ENCODE measurements at places on chromosomes 7 and 10.
A peak's percentile ranks its signal among the peaks of the same experiment; 100 is the strongest.

DNA sequence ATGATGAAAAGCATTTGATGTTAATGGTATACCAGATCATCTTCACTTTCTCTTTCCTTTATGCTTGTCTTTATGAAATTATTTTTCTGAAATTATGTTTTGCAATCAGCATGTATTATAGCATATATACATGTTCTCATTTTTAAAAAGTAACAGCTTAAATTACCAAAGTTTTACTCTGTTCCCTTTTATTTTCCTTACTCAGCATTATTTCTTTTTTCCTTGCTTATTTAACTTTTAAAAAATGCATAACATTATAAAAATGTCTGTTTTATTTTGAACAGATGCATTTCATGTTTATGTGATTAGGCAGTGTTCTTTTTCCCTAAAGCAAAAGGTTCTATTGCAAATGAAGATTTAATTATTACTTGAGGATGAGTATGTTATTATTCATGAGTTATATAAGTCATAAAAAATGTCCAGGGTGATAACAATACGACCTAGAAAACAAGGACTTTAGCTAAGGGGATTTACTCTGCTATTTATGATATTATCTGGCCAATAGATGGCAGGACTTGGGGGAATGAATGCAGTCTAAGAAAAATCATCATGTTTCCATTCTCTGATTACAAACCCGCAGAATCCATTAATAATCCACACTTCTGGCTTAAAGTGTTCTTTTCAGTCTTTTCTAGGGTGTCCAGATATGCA is 38.5 kb downstream of the CABCOCO1 start:
- no peak for DNase-seq

DNA sequence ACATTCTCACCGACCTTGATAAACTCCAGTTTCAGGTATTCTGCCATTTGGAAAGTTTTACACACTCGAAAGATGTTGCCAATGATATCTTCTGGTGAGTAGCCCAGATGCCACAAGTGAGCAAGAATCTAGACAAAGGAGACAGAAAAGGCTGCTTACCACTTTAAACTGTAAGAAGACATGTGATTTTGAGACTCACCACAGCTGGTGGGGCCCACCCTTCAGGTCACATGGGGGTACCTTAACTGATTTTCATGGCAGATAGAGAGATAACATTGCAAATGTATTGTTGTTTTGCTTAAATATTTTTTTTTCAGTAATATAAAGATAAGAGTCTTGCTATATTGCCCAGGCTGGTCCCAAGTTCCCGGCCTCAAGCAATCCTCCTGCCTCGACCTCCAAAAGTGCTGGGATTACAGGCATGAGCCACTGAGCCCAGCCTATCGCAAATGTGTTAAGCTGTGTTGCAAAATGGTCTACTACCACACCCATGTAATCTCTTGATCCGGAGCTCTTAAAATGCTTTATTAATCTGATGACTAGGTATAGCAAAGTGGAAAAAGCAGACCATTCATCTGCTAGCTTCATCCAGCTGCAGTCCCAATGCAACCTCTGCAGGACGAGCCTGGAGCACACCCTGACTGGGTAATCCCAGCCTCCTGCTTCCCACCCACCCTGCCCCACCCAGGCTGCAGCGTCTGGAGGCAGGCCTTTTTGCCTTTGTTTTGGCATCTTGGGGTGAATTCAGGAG is 18.5 kb downstream of the RFC2 start:
- DNase-seq, result no peak

DNA sequence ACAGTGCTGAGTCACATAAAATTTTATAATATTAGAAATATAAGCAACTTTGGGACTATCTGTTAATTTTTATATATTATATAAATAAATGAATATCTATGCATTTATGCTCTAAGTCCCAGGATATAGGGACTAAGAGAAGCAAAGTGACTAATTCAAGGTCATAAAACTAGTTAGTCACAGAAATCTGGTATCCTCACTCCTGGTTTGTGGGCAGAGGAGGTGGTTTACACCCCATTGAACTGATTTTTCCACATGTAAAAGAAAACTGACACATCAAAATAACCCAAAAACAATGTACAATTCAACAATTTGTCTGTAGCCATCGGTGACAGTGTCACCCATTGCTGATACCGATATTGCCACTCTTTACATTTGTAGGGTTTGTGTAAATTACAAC is 3.0 kb downstream of the PCLO start:
- DNase-seq, result peak; percentile 11

- DNase-seq, result peak; percentile 87
These were observed 39.1 kb downstream of the GOLGA7B start for GRCh38 chr10:97888641-97889262.

DNA sequence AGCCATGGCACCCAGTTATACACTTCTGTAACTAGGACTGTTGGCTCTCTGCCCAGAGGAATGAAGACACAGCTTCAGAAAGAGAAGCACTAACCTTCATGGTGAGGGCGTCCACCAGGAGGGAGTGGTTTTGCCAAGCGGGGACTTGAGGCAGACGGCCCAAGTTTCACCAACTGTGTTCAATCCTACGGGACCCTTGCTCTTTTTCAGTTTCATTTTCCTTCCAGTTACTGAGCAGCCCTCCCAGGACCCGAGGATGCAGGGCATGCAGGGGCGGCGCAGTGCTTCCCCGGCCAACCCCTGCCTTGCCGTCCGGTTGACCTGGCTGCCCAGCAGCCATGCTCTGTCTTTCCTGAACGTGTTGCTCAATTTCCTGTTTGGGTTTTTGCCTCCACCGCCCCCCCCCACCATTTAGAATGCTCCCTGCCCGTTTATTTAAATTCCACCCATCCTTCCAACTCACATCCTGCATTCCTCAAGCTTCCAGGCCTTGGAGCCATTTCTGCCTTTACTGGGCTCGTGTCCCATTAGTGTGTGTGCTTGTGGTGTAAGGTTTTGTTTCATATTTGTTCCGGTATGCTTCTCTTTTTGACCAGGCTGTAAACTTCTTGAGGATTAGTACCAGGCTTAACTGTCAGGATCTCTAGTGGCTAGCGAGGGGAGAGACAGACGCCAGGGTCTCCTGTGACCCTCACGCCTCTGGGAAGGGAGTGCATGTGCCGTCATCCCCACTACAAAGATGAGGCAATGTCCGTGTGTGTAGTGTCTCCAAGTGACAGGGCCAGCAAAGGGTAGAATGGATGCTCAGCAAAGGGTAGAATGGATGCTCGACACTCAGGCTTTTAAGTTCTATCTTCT is 31.6 kb downstream of the IL15RA start:
- peak; percentile 82 for DNase-seq

- DNase-seq, result no peak
These were observed 48.9 kb downstream of the MKI67 start for GRCh38 chr10:128077155-128077875.

GRCh38 chr7:149861728-149862045 is 12.1 kb upstream of the ATP6V0E2 start:
- no peak for DNase-seq

DNA sequence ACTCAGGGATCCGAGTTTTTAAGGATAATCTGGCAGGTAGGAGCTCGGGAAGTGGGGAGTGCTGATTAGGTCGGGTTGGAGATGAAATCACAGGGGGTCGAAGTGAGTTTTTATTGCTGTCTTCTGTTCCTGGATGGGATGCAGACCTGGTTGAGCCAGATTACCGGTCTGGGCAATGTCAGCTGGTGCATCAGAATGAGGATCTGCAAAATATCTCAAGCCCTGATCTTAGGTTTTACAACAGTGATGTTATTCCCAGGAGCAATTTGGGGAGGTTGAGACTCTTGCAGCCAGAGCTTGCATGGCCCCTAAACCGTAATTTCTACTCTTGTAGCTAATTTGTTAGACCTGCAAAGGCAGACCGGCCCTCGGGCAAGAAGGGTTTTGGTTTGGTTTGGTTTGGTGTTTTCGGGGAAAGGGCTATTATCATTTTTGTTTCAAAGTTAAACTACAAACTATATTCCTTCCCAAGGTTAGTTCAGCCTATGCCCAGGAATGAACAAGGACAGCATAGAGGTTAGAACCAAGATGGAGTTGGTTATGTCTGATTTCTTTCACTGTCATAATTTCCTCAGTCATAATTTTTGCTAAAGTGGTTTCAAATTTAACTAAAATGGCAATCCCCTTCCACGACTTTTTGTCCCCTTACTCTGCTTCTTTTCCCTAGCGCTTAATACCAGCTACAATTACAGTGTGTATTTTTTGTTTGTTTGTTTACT is 20.6 kb upstream of the PIK3CG start:
- DNase-seq, result no peak

DNA sequence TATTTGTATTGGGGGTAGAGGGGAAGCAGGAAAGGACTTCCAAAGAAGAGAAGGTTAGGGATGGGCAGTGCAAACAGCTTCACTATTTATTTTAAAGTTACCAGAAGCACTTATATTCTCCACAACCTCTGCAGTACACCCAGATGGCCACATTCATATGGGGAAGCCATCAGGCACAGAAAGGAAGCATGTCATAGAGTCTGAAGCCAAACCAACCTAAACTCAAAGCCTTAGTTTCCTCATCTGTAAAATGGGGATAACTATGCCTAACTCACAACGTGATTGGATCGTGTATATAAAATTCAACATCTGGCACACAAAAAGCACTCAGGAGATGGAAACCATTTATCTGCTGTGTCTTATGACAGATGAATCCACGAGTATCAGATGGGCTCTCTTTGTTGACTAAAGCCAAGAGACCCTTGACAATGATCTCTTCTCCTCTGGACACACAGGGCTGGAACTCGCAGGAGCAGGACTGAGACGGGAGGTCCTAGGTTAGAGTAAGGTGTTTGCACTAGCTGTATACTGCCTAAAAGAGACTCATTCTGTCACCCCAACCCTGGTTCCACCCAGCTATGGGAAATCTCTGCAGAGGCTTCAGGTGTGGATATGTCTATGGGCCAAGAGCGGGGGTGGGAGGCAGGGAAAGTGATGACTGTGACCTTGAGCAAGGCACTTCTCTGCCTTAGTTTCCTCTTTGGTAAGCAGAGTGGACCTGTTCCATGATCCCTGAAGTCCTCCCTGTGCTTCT is 1.8 kb downstream of the KIAA1549 start:
- DNase-seq, result peak; percentile 48

DNA sequence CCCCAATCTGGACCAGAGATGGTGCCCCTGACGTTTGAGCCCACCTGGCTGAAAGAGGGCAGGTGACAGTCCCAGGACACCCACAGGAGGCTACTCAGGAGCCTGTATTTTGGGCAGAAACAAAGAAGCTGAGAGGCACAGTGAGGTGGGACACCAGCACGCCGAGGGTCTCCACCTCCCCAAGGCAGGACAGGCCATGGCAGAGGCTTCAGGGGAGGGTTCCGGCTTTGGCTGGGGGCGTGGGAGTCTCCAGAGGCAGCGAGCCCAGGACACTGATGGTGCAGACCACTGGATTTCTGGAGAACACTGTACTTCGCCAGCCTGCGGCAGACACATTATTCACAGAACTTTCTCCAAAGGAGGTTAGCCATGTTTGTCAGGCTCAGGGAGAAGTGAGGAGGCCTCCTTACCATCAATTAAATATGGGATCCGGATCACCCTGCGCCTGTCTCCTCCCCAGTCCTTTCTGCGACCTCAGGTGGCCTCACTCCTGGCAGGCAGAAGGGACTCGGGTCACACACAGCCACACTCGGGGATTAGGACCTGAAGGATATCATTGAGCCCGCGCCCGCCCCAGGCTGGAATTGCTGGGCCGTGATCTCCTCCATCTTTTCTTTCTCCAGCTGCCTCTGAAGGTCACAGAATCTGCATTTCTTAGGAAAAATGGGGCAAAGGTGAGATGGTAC is 98.3 kb downstream of the MKI67 start:
- DNase-seq, result no peak

- DNase-seq, result no peak
These were observed 302.3 kb upstream of the AUTS2 start for GRCh38 chr7:69295977-69296376.

- peak; percentile 47 for DNase-seq
These were observed 19.9 kb downstream of the CASD1 start for GRCh38 chr7:94529516-94529915.

GRCh38 chr10:97129666-97130065 is 56.1 kb downstream of the SLIT1 start:
- no peak for DNase-seq

Measured in foreskin fibroblast (primary cell).